ENCODE measurements at places on chromosomes 4 and X.

- DNase-seq: no peak
These were observed 413.2 kb downstream of the PPARGC1A start for GRCh38 chr4:23476515-23477090.

- DNase-seq: no peak
These were observed at the start of gene DRP2 for GRCh38 chrX:101219116-101219863. TSS of gene DRP2 (plus strand) at chrX:101219786. CDS start at chrX:101231648, 11,862 bp downstream.

GRCh38 chrX:22063284-22063683, 31.2 kb downstream of the PHEX start:
- DNase-seq: peak; percentile 43

GRCh38 chr4:148081745-148082144, 349.9 kb downstream of the ARHGAP10 start:
- DNase-seq: no peak

GRCh38 chr4:26207631-26208030, 113.2 kb upstream of the RBPJ start:
- DNase-seq: no peak

DNA sequence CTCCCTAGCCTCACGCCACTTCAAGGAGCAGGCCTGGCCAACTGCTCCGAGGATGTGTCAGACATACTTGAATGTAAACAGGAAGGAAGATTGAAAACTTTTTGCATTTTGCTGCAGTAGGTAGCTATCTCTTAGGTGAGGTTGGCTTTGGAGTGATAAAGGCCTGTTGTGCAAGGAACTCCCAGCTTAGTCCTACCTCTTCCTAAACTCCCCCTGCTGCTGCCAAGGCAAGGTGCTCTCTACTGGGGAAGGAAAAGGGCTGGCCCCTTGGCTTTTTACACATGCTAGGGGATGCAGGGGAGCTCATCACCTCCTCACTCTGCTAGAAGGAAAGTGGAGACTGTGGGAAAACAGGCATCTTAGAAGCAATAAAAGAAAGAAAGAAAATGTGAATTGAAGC, 10.7 kb upstream of the BRS3 start:
- DNase-seq: peak; percentile 2

- no peak for DNase-seq
These were observed 17.1 kb upstream of the GALNT7 start for GRCh38 chr4:173151496-173151895.

GRCh38 chrX:18098763-18099162, 121.9 kb downstream of the BEND2 start:
- DNase-seq: no peak

- DNase-seq: no peak
These were observed 13.5 kb upstream of the ZNF280C start for GRCh38 chrX:130282151-130282550.

DNA sequence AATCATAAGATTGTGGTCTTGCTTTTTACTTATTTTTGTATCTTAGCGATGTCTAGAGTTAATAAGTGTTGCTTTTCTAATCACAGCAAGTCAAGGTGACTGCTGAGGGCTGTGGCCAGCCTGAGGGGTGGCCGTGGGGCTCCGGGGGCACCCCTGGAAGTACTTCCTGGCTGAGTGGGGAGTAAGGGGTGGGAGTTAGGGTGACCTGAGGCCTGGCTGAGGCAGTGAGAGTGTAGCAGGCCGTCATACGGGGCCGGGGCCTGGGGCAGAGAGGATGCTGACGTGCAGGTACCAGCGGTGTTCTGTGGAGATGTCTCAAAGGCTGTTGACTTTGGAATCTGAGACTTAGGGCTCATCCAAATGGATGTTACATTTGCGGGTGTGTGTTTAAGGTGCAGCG, 29.3 kb downstream of the PIGG start:
- no peak for DNase-seq

- no peak for DNase-seq
These were observed 139.1 kb downstream of the KDR start for GRCh38 chr4:54986095-54986846.

DNA sequence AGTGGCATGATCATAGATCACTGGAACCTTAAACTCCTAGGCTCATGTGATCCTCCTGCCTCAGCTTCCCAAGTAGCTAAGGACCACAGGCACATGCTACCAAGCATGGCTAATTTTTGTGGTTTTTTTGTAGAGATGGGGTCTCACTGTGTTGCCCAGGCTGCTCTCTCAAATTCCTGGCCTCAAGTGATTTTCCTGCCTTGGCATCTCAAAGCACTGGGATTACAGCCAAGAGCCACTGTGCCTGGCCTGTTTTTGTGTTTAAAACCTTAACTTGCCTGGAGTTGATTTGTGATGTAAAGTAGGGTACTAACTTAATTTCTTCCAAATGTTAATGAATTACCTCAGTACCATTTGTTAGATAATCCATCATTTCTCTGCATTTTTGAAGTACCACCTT, 22.3 kb downstream of the DLG3 start:
- no peak for DNase-seq

GRCh38 chr4:130689181-130689580, 1593.2 kb downstream of the C4orf33 start:
- no peak for DNase-seq

GRCh38 chr4:124515591-124515990, 196.9 kb downstream of the ANKRD50 start:
- DNase-seq: no peak

GRCh38 chr4:182738283-182739047, 178.7 kb downstream of the DCTD start:
- no peak for DNase-seq

- DNase-seq: no peak
These were observed at the start of gene AR for GRCh38 chrX:67543818-67544217. TSS of gene AR (plus strand) at chrX:67544021. CDS start at chrX:67545147, 1,126 bp downstream.

- DNase-seq: no peak
These were observed 112.3 kb upstream of the BCOR start for GRCh38 chrX:40209951-40210617.
